NCI-H2081 (cell line): ENCODE measurements at places on chromosomes 1 and 21.

DNA sequence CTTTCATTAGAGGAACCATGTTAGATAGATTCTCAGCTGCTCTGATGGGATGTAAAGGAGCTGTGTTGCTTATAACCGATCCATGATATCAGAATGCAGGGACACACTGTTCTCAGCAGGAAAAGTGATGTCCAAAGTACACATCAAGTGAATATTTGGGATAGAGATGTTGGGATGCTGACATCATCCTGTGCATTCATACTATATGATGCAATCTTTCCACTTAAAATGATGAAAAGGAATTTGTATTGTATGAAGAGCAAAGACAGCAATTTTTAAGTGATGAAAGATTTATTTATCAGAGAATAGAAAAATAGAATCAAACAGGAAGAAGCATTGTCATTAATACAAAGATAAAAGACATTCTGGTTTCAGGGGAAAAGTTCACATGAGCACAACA lies 110.1 kb downstream of the ERG start:
- no peak for DNase-seq

DNA sequence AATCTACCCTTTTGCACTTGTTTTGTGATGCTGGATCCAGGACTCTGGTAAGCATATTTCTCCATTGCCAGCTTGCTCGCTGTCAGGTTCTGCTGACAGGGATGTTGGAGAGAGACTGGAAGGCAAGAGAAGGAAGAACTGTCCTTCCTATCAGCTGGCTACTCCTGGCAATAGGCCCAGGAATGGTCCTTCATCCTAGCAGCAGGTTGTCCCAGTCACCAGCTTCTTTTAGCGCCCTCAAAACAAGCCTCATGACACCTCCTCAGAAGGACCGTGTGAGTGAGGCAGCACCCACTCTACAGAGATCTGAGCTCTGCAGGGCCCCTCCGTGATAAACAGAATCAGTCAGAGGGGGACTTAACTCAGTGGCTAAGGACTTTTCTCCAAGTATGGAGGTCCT lies 33.1 kb upstream of the SLAMF9 start:
- no peak for DNase-seq

DNA sequence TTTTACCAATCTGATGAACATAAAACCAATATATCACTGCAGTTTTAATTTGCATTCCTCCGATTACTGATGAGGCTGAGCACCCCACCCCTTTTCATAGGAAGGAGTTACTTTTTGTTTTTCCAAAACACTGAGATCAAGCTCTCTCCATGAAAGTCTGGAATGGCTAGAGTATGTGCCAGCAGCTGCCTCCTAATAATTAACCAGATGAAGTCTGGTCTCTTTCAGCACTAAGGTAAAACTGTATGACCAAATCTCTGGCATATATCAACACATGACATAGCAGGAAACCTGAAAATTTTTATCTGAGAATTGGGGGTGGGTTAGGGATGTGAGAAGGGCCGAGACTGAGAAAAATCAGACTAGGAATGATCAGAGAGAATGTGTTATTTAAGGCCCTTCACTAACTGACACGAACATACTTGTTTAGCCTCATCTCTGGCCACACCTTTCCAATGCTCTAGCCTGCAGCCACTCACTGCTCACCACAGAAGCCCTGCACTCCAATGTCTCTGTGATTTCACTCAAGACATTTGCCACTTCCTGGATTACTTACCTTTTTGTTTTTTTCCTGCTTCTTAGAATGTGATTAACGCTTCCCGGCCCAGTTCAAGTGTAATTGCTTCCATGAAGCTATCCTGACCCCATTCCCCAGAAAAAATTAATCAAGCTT lies 34.7 kb downstream of the WASF2 start:
- no peak for DNase-seq

GRCh38 chr1:68046423-68046822 lies 4.0 kb downstream of the DIRAS3 start:
- no peak for DNase-seq

DNA sequence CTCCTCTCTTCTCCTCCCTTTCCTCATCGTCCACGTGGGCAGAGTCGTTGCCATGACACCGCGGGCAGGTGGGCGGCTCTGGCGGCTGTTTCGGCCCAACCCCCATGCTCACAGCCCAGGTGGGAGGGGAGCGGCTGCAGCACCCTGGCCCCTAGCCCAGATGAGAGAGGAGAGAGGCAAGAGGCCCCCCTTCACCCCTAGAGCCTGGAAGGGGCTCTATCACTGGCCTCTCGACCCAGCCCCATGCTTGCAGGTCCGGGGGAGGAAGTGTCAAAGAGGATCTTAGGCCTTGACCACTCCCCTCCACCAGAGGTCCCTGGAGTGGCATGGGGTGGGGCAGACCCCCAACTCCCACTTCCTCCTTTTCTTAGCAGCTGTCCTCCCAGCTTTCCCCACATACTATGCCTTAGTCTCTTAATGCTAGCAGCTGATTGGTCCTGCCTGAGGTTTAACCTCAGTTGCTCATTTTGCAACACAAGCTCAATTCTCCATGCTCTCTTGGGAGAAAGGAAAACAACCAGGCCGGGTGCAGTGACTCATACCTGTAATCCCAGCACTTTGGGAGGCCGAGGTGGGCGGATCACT lies 10.4 kb downstream of the DLGAP3 start:
- no peak for DNase-seq

- DNase-seq = no peak
These were observed 26.7 kb downstream of the RXRG start for GRCh38 chr1:165418195-165418594.

GRCh38 chr21:44442266-44443125 lies 12.8 kb upstream of the LRRC3 start:
- no peak for DNase-seq

GRCh38 chr1:50453266-50453665 lies 30.0 kb upstream of the DMRTA2 start:
- DNase-seq = peak; percentile 20

DNA sequence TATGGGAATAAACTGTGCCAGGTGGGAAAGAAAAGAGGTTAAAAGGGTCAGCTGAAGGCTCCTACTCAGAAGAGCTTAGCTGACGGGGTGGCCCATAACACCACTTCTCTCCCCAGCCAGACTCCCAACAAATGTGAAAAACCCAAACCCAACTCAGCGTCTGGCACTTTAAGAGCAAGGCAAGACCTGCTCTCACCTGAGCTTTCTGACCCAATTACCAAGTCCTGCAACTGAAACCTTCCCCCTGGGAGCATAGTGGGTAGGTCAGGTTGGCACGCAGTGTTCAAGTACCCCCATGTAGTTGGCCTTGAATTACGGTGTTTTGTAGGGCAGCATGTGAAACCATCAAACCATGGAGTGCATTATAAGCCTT lies 3.2 kb downstream of the IRF6 start:
- DNase-seq = no peak

DNA sequence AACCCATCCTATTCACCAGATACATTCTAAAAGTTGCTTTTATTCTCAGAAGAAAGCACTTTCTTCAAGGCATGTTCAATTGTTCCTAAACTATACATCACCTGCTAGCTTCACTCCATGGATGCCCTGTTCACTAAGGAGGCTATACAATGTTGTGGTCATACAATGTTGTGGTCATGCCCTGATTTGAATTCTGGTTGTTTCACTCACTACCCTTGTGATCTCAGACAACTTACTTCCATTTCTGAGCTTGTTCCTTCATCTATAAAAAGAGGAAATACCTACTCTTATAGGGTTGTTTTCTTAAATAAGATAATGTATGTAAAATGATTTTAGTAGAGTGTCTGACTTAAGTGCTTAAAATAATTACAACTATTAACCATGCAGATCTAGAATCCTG lies 19.7 kb downstream of the EDEM3 start:
- DNase-seq = no peak

DNA sequence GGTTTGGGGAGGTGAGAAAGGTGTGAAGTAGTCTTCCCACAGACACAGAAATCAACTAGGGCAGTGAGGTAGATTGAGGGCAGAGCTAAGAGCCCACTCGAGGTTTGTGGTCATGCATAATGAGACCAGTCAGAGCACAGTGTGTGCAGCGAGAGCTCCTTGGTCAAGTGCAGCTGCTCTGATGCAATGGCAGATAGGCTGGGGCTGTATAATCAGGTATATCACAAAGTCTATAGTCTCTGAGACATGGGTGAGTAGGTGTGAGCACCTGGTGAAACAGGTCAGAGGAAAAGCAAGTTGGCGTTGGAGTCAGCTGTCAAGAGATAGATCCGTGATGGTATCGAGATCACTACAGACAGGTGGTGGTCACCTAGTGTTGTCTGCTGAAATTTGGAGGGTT lies 17.6 kb downstream of the DSCAM start:
- no peak for DNase-seq

DNA sequence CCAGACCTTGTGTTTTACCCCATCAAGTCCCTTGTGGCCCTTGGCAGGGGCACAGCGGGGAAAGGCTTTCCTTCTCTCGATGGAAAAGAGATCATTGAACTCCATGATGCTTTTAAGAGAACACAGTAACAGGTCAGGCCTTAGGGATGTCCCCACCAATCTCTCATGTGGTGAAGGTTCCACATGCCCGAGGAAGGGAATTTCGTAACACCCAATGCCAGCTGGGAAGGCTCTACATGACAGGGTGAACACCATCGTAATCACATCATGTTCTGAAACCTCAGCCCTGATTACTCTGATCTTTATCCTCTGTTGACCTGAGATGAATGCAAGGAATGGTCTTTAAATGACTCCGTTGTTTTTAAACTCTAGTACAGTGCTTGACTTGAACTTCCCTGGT lies 105.5 kb upstream of the SPAG17 start:
- no peak for DNase-seq

DNA sequence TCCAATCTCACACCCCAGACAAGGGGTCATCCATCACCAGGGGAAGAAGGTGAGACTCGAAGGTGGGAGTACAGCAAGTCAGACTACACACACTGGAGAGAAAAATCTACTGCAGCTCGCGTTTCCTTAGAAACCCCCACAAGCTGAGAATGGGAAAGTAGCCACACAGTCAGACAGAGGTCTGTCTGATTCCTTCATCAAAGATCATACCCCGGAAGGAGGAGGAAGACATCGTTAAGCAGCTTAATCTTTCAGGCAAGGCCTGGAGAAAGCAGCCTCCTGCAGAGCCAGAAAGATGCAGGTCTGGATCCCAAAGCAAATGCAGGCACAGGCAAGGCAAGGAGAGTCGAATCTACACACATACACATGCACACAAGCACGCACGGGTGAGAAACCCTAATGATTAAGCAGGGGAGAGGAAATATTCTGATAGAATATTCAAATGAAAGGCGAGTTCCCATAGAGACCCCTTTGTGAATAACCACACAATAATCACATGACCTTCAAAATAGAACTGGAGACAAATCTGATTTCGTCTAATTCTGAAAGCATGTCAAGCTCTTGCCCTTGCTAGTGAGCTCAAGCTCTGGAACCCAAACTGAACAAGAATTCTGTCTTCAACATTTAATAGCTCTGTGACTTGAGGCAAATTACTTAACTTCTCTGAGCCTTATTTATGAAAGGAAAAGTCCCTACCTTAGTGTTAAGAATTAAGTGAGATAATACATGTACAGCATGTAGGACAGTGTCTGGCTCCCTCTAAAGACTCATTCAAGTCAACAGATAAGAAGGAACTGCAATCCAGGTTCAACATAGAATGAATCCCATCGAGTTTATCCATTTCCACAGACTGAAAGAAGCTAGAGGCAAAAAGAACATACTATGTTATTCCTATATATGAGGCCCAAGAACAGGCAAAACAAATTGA lies 387.8 kb downstream of the OMA1 start:
- no peak for DNase-seq

GRCh38 chr21:45866551-45866950 lies 115.0 kb upstream of the COL6A1 start:
- no peak for DNase-seq
